ENCODE measurements at places on chromosomes 4 and X.

- no peak for DNase-seq
These were observed 603.2 kb upstream of the FAM241A start for GRCh38 chr4:111542056-111542455.

- peak; percentile 10 for DNase-seq
These were observed 15.6 kb downstream of the XKRX start for GRCh38 chrX:100913111-100913510.

GRCh38 chr4:15725608-15726007 is 22.7 kb downstream of the BST1 start:
- no peak for DNase-seq

DNA sequence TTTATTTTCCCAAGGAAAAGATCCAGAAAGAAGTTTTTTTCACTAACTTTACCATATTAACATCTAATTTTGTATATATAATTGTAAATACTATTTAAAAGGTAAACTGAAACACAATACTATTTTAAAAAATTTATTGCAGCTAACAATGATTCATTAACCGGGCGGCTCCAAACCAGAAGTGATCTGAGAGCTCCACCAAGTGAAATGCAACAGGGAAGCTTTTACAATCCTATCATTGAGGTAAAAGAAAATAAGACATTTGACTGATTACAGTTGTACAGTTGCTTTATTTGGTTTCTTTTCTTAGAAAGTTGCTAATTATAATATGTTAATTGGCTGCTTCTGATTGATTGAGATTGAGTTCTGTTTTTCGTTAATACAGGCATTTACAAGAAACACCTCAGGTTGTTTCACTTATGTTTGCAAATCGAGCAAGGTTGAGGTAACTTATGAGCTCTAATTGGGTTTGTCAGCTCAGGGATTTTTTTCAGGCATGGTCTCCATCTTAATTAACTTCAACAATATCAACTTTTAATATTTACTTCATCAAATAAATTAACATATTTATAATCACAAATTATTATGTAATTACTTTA is 220.2 kb upstream of the UGT8 start:
- DNase-seq = peak; percentile 54

- DNase-seq = no peak
These were observed 253.5 kb upstream of the GATB start for GRCh38 chr4:152014280-152014679.
